ENCODE measurements at places on chromosomes 12 and 14.

GRCh38 chr12:99392091-99392850 is 255.3 kb upstream of the GARIN6 start:
- DNase-seq: no peak

- DNase-seq: no peak
Measured at GRCh38 chr12:123948401-123948795, 24.2 kb downstream of the CCDC92 start.

GRCh38 chr12:96237035-96237434 is 42.9 kb downstream of the ELK3 start:
- DNase-seq: no peak

DNA sequence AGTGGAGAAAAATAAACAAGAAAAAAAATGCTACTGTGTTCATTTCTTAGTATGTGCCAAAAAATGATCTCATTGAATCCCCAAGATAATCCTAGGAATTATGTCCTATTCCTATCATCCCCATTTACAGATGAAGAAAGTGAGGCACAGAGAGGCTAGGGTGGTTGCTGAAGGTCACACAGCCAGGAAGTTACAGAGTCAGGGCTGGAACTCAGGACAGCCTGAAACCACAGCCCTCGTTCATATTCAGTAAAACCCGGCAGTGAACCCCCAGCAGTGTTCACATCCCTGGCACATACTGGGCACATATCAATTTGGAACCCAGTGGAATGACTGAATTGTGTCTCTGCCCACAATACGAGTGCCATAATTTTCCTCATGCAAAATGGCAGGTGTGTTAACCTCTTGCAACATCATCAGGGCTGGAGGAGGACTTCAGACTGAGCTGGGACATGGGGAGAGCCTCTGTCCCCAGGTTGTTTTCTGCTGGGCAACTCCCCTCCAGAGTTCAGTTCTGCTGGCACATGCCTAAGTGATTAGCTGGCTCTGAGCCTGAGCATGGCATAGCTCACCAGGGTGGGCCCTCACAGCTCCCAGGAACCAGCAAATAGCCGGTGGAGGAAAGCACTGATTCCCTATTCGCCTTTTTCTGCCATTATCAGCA is 2.0 kb upstream of the PPP1CC start:
- DNase-seq: no peak

DNA sequence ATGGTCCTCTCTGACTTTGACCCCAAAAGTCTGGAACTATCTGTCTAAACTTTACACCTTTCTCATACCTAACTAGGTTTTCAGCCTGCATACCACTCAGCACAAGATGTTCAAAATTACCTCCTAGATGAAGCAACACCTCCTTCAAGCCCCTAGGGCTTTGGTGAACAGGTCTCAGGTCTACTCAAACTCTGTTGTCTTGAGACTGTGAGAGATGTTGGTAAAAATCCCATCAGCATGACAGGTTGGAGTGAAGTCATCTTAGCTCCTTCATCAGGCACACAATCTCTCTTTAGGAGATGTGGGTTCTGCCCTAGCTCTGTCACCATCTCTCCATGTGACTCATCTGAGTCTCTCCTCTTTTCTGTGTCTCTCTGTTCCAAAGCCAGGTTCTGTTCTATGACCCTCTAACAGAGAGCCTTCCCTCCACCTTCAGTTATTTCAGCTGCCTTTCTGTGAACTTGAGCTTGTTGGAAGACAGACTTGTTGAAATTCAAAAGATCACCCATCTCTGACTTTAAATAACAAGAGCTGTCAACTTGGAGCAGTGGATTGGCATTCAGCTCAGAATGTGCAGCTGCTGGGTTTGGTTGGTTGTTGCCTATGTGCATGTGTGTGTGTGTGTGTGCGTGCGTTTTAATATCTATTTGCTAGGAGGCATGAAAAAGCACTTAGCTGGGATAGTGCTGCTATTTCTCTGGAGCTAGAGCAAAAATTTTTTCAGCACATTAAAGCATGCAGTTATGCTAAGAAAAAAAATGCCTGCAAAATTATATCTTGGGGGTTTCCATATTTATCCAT is 130.7 kb downstream of the CRACR2A start:
- DNase-seq: no peak

GRCh38 chr12:123132951-123133619 is 17.8 kb downstream of the PITPNM2 start:
- no peak for DNase-seq

DNA sequence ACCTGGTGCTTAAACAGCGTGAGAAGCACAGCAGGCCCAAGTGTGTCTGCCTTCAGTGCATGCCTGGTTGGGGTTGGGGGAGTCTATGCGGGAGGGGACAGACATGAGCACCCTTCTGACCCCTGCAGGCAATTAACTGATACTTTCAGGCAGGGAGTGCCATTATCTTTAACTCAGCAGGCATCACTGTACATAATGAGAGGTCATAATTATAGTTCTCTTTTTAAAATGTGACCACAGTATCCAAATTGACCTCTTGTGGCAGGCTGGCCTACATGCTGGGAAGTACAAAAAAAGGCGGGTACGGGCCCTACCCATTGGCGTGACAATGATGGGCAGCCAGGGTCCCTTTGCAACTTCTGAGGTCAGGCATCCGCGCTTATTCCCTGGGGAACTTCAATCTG is 209.1 kb downstream of the FOXN3 start:
- DNase-seq: no peak

GRCh38 chr14:62081012-62081612 is 318.9 kb downstream of the SNAPC1 start:
- DNase-seq: no peak

DNA sequence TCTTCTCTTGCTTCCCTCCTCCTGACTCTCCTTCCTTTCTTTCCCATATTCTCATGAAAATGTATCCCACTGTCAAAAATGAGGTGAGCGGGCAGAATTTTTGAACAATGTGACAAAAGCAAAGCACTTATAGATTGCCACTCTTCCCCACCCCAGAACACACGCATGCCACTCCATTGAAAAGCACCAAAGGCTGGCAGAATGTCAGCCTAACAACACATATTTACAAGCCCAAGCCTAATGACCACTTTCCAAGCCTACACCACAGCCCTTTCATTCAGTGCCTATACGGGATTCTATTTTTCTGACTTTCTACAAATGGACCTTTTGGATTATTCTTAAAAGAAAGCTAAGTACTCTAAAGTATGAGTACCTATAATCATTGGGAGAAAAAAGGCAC is 62.9 kb upstream of the METAP2 start:
- no peak for DNase-seq

DNA sequence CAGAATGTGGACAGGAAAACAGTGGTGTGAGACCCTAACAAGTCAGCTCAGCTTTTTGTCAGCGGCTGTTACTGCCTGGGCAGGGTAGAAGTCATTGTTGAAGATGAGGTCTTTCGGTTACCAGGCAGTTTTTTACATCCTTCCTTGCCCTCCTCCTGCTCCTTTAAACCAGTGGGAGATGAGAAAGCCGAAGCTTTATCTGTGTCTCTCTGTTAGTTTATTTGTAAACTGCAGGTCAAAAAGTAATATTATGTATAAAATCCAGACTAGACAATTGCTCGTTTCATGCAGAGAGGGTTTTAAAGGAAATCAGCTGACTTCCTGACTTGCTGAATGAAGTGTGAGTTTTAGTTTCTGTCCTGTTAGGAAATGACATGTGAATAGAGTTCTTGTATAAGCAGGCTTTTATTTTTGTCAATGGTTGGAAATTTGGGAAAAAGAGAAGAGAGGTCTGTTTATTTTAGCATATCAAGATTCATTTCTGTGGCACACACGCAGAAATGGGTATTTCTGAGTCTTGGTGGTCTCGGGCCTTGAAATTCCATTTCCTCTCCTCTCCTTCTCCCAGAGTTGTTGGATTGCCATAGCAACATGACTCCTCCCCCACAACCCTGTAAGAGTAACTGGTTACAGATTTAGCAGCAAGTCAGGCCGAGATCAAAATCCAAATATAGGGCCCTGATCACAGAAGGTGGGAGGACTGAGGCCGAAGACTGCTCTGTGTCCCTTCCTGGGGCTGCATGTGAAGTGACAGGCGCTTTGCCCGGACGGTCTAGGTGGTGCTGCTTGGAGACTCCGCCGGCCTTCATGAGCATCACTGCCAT is 60.8 kb downstream of the SAMD4A start:
- DNase-seq: no peak

DNA sequence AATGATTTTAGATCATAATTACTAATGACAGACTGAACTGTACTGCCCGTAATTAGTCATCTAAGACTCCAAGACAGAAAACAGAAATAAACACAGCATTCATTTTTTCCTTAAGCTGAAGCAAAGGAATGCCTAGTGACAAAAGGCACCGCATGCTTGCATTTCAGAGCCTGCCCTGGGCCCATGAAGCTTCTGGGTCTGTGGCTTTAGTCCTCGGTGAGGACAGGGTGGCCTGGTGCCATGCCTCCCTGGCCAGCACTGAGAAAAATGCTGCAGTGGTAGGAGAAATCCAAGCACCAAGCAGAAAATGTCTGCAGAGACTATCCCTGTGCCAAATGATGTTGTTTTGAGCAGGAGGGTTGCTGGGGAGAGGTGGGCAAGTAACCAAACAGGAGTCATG is 171.6 kb downstream of the CALM1 start:
- DNase-seq: no peak
